ENCODE measurements at places on chromosomes 3 and 15. TPM values are rescaled to one million over a fixed set of nuclear protein-coding genes. Genes with fewer than 3 reads are reported as not detected.
A peak's percentile ranks its signal among the peaks of the same experiment; 100 is the strongest.

PSTPIP1 gene
- total RNA-seq, result 2.7 TPM

GRCh38 chr3:113253702-113254101 lies 42.3 kb downstream of the BOC start:
- DNase-seq, result no peak

- no peak for DNase-seq
Observed at GRCh38 chr3:176794406-176794805, 402.9 kb downstream of the TBL1XR1 start.

DNA sequence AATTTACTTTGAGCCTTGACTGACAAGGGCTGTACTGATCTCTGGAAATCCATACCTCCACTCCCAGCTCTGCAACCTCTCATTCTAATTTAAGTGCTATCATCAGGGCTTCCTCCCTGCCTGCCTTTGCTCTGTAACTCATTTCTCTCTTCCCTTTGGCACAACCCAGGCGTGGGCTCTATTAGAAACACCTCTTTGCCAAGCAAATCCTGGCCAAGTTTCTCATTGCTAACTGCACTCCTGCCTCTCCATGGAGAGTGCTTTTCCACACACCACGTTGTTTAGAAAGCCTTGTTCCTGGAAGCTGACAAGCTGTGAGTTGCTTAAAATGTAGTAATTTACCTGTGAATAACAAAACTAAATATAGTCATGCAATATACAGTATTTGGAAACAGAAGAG lies 20.1 kb upstream of the FSTL1 start:
- DNase-seq, result no peak

DNA sequence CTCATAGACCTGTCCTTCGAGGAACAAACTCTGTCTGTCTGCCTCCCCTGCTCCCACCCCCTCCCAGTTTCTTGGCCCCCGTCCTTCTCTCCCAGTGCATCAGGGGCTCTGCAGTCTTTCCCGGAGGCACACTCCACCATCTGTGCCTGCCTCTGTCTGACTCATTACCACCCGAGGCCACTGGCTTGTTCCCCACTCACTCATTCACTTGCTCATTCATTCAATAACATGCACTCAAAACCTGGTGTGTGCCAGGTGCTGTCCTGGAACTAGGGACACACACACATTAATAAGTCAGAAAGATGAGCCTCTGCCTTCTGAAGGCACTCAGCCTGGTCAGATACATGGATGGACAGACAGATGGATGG lies 12.4 kb downstream of the AMIGO3 start:
- no peak for DNase-seq

DNA sequence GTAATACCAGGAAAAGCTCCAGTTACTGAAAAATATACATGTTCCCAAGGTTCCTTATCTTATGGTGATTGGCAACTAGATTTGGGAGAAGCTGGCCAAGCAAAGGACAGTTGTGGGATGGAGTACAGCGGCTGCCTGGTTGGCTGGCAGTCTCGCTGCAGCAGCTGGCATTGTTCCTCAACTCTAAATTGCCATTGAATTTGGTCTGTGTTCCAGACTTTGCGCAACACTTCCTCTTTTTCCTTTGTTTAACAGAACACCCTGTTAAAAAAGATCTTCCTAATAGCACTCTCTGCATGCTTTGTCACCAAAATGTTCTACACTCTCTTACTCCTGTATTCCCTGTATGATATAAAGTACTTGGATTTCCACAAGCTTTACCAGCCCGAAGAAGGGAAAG lies 420.6 kb upstream of the RBMS3 start:
- no peak for DNase-seq

DNA sequence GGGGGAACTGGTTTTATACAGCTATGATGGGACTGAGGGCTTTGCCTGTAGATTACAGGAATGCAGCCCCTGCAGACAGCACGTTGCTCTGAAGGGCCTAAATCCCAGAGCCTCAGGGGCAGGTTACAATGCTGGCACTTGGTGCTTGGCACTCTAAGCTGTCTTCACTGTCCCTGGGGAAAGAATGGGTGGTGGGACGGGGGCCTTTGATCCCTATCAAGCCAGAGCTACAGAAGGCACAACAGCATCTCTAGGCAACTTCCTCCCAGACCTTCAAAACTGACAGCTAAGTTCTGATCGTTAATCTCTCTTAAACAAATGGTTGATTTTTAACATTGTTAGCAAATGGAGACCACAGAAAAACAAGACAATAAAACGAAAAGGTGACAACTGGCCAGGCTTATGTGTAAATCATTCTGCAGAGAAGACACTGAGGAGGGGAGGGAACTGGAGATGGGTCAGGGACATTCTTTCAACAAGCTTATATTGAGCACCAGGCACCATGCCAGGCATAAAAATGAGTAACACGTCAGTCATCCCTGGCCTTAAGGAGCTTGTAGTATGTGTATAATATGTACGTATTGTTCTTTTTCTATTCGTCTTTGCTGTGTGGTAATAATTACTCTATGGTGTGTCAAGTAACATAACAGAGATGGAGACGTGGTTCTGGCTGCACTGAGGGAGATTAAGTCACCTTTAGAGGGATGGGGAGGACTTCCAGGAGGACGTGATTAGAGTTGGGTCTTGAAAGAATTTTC lies 49.1 kb downstream of the CA12 start:
- DNase-seq, result no peak

- no peak for DNase-seq
Observed at GRCh38 chr15:41180206-41180789, 50.3 kb downstream of the EXD1 start.

GRCh38 chr15:96053031-96053780 lies 277.3 kb upstream of the NR2F2 start:
- peak; percentile 77 for DNase-seq

GRCh38 chr3:187967993-187968392 lies 186.0 kb upstream of the LPP start:
- DNase-seq, result no peak

GRCh38 chr3:173744895-173745294 lies 347.4 kb downstream of the NLGN1 start:
- DNase-seq, result no peak
